ENCODE measurements at places on chromosomes 16 and 17.

GRCh38 chr16:11234884-11235702 lies 20.9 kb downstream of the SOCS1 start:
- DNase-seq, result no peak

DNA sequence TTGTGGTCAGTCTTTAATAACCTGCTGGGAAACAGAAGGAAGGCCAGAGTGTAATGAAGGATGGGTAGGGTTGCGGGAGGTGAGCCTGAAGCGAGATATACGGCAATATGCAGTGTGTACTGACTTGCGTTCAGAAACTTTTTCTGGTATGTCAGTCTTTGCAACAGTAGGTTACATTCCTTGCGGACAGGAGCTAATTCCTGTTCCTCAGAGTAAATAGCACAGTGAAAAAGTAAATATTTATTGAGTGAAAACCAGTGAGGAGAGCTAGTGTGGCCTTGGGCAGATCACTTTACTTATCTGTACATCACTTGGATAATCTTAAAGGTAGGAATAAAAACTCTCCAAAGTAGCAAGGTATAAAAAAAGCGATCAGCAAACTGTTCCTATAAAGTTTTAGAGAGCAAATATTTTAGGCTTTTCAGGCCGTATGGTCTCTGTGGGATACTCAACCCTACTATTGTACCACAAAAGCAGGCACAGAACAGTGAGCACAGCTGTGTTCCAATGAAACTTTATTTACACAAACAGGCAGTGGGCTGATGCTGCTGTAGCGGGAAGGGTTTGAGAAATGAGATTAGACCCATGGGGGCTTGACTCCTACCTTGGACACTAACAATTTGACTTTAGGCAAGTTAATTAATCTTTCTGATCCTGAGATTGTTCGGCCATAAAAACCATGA lies 348.0 kb downstream of the UTP18 start:
- DNase-seq, result no peak

DNA sequence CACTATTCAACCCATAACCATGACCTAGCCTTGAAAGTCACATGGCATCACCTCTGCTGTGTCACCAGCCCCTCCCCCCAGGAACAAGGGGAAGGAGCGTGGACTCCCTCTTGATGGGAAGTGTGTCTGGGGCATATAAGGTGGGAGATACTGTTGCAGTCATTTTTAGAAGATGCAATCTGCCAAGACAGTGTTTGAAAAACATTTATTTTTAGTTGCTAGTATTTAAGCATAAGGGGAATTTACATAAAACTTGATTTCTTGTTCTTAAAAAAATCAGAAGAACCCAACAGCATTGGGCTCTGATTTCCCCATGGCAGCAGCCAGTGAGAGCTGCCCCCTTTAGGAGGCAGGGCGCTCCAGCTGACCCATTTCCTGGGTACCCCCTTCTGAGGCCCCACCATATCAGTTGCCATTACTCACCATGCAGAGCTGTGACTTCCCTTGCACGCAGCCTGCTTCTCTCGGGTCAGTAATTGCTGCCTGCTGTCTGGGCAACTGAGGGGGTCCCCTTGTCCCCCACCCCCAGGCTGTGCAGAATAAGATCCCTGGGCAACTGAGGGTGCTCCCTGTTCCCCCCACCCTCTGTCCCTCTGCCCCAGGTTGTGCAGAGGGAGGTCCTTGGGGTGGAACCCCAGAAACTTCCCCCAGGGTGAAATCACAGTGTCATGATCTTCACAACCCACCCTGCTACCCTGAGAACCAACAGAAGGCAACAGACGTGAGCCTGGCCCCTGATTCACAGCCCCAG lies 11.8 kb upstream of the CDC42EP4 start:
- no peak for DNase-seq

- peak; percentile 31 for DNase-seq
Measured at GRCh38 chr16:30637944-30638343, 12.8 kb upstream of the PRR14 start.

Data from NCI-H2081 (cell line).